Foreskin keratinocyte (primary cell): ENCODE measurements at places on chromosomes 13 and 19. TPM values are rescaled to one million over a fixed set of nuclear protein-coding genes. Genes with fewer than 3 reads are reported as not detected.

DNA sequence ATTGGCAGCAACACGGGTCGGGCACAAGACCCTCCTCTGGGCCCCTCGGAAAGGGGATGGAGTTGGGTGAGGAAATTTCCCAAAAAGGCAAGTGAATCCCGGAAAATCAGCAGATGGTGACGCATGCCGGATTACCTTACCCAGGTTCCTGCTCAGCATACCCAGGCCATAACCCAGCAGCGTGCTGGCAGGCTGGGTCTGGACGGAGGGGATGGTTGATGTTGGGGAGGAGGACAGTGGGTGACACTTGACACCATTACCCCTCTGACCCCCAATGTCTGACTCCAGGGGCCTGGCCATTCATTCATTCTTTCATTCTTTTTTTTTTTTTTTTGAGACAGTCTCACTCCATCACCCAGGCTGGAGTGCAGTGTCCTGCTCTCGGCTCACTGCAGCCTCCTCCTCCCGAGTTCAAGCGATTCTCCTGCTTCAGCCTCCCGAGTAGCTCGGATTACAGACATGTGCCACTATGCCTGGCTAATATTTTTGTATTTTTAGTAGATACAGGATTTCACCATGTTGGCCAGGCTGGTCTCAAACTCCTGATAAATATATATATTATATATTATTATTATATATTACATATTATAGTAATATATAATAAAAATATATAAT, 799 bp downstream of the PVR start:
- peak; percentile 50 for DNase-seq

Gene TGFBR3L
- polyA plus RNA-seq, result 3.6 and 5.0 TPM in 2 replicates

DNA sequence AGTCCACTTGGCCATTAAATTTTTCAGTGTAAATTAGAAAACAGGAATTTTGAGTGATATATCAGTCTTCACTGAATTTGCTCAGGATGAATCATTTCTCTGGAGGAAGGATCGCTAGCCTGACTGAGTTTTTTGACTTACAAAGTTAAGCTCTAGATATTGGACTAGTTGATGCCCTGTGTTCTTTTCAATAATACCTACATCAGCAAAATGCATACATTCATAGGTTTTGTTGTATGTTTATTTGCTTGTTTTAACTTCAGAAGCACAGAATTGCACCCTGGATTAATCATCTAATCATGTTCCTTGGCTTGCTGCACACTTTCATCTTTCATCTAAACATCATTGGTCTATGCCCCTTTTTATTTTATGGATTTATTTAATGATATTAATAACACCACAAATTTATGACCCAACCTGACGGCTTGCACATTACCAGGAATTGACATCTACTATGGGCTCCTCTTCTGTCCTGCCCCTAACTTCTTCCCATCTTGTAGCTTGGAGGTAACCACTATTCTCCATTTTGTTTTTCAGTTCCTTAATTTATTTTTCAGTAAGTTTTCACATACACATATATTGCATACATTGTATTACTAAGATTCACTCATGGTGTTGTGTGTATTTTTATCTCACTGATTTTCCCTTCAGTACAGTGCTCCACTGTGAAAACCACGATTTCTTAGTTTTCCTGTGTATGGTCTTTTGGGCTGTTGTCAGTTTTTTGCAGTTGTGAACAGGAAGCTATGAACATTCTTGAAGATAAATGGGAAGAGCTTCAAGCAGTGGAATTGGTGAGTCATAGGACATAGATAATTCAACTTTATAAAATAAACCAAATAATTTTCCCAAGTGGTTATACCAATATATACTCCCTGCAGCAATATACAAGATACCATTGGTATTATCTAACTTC, 23.3 kb downstream of the COMMD6 start:
- no peak for DNase-seq

DNA sequence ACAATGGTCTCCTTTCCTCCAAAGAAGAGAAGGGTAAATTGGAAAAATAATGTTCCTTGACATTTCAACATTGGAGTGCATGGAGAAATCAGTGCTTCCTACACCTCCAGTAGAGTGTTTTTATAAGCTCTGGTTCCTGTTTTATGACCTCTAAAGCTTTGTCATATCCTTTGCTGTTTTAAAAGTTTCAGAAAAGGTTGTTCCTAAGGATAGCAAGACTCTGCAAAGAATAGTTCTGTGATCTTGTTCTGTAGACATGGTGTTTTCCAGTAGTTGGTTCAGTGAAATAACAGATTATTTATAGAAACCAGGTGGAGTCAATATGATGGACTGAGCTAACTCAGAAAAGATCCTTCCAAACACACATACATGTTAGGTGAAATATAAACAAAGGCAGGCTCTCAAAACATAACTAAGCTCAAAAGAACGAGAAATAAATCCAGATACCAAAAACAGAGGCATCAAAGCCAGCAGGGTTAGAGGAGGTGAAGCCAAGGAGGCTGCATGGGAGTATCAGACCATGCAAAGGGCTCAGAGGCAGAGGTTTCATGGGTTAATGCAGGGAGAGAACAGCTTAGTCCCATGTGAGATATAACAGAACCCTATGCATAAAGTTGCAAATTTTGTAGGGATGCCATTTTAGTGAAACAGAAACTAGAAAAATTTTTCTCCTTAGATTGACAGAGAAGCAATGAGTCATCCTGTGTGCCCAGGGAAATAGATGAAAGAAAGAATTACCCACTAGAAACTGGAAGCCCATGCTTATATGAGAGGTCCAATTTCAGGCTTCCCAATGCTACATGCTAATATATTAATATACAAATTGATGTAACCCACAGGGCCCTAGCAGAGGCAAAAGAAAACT, 44.3 kb downstream of the SHISA2 start:
- DNase-seq, result no peak

Gene CRX
- polyA plus RNA-seq, result not detected in 2 replicates

GRCh38 chr13:37797631-37798030, 71.9 kb downstream of the TRPC4 start:
- DNase-seq, result no peak

DNA sequence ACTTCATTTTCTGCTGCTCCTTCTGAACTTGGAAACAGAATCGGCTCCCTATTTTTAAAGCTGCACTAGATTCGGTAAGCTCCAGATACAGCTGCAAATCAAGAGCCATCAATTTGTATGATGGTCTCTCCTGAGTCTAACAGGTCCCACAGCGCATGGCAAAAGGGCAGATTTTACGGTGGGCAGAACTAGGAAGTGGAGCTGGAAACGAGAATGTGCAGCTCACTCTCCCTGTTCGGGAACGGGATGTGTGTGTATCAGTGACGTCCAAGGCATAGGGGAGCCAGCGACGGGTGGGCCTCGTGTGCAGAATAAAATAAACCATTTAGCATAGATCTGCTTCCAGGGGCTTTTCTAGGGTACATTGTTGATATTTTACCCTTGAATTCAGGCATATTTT, 74.2 kb downstream of the COL4A1 start:
- DNase-seq, result no peak

Gene TMEM238
- polyA plus RNA-seq, result 1.5 and 1.8 TPM in 2 replicates

GRCh38 chr19:29467824-29468401, 57.9 kb upstream of the VSTM2B start:
- peak; percentile 2 for DNase-seq

GRCh38 chr19:54790711-54791110, 12.7 kb upstream of the KIR2DL4 start:
- no peak for DNase-seq

GRCh38 chr13:101799196-101799595, 346.7 kb downstream of the ITGBL1 start:
- DNase-seq, result no peak

- DNase-seq, result no peak
Measured at GRCh38 chr19:33963514-33963913, 166.8 kb downstream of the KCTD15 start.

Gene RXFP2
- not detected in 2 replicates for polyA plus RNA-seq

Gene SEMA6B
- 0.87 and 1.00 TPM in 2 replicates for polyA plus RNA-seq

Gene HRC
- polyA plus RNA-seq, result not detected in 2 replicates

Gene CYSLTR2
- not detected in 2 replicates for polyA plus RNA-seq

GRCh38 chr19:49512970-49513745, 697 bp downstream of the FCGRT start:
- DNase-seq, result no peak

Gene ZNF529
- polyA plus RNA-seq, result 1.4 and 1.8 TPM in 2 replicates

DNA sequence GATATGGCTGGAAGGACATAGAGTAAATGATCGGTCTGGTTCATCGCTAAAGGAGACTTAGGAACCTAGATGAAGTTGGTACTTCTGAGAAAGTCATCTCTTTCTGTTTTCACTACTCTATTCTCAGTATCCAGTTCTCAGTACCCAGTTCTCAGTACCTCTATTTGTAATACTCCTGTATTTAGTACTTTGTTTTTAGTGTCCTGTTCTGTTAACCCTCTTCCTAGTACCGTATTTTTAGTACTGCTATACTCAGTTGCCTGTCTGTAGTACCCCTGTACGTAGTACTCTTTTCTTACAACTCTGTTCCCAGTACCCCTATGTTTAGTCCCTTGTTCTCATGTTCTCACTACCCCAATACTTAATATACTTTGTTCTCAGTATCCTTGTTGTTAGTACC, 1.2 kb downstream of the RFXAP start:
- no peak for DNase-seq

Gene CALR3
- polyA plus RNA-seq, result 0.03 TPM in 1 of 2 replicates, not detected in the other

- peak; percentile 75 for DNase-seq
Measured at GRCh38 chr19:39430675-39431593, 4.8 kb downstream of the RPS16 start.

DNA sequence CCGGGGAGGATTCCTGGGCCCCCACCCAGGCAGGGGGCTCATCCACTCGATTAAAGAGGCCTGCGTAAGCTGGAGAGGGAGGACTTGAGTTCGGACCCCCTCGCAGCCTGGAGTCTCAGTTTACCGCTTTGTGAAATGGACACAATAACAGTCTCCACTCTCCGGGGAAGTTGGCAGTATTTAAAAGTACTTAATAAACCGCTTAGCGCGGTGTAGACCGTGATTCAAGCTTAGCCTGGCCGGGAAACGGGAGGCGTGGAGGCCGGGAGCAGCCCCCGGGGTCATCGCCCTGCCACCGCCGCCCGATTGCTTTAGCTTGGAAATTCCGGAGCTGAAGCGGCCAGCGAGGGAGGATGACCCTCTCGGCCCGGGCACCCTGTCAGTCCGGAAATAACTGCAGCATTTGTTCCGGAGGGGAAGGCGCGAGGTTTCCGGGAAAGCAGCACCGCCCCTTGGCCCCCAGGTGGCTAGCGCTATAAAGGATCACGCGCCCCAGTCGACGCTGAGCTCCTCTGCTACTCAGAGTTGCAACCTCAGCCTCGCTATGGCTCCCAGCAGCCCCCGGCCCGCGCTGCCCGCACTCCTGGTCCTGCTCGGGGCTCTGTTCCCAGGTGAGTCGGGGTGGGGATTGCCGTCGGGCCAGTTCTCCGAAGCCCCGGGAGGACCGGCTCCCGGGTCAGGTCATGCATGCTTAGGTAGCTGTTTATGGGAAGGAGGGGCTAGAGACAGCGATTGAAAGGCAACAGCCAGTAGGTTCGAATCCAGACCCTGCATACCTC, at the start of gene ICAM1:
Gene ICAM1 (plus strand): TSS at position 505 of the 779 bp plus-strand sequence. CDS start 40 bp downstream, at position 545.
- DNase-seq, result no peak

Gene FBN3
- polyA plus RNA-seq, result not detected in 2 replicates

Gene ZNF730
- polyA plus RNA-seq, result 0.16 and 0.26 TPM in 2 replicates

Gene NLRP4
- not detected in 2 replicates for polyA plus RNA-seq

Gene TFPT
- 20.9 and 22.1 TPM in 2 replicates for polyA plus RNA-seq

GRCh38 chr19:41000310-41000737, 9.2 kb downstream of the CYP2B6 start:
- DNase-seq, result peak; percentile 36

Gene CCDC122
- 3.5 and 4.0 TPM in 2 replicates for polyA plus RNA-seq

GRCh38 chr19:14409146-14410023, 9.8 kb downstream of the DDX39A start:
- DNase-seq, result no peak

GRCh38 chr13:27257648-27258253, 6.4 kb downstream of the RPL21 start:
- no peak for DNase-seq

Gene RBM26
- 9.7 and 12.1 TPM in 2 replicates for polyA plus RNA-seq

DNA sequence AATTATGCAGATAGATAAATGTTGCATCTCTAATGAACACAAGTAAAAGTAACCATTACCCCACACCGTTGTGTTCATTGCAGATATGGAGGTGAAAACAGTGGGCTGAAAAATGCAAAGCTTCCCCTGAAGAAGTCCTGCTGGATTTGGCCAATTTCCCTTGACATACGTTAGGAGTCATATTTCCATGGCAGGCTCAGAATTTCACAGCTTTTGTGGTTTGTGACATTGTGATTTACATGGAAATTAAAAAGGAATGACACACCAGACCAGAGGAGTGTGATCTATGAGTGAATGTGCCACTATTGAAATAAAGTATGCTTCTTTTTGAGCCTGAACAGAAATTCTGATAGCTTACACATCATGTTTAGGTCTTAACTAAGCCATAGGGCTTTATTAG, 221.1 kb upstream of the TMTC4 start:
- DNase-seq, result no peak

DNA sequence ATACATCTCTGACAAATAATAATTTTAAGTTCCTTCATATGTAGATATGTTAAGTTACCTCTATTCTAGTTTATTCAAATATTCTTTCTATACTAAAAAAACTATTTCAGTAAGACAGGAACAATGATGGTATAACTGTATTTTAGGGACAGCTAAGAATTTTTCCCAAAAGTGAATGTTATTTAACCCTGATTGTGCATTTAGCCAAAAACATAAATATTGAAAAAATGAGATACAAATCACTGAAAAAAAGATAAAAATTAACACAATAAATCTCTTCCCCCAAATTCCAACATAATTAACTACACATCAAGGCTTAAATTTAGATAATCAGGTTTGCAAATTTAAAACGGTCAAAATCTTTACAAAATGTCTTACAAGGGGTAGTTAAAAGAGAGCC, 58.1 kb downstream of the KCNRG start:
- no peak for DNase-seq

GRCh38 chr19:38277969-38278680, 13.8 kb downstream of the SPINT2 start:
- DNase-seq, result no peak

- DNase-seq, result no peak
Measured at GRCh38 chr19:633786-634639, 676 bp upstream of the POLRMT start.

DNA sequence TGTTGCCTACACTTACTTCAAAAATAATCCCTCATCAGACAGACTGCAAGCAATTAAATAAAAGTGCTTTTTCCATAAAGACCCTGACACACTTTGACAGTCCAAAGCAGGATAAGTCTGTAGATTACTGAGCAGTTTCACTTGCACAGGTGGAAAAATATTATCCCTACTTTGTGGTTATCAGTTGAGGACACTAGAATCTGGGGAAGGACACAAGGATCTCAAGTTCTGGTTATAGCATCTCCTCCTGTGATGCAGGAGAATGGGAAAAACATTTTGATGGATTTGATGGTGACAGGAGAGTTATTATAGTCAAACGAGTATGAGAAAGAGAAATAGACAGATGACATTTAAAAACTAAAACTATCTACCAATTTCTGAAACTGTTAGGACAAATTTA, 122.9 kb upstream of the PCDH9 start:
- DNase-seq, result no peak

Gene FCER2
- polyA plus RNA-seq, result not detected in 2 replicates
